ENCODE measurements at places on chromosomes 12 and 14.

DNA sequence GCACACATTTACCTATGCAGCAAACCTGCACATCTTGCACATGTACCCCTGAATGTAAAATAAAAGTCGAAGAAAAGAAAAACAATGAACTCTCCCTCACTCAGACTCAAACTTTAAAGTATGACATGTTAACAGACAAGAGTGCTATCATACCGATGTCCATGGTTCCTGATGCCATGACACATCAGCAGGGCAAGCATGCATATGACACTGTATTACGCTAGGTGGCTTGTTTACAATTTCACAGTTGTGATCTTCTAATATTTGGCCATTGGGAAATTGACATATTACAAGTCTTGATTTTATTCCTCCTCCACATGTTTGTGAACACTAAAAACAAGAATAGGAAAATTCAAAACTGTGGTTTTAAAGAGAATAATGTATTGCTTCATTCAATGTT, 126.6 kb downstream of the ADAMTS20 start:
- DNase-seq, result no peak

DNA sequence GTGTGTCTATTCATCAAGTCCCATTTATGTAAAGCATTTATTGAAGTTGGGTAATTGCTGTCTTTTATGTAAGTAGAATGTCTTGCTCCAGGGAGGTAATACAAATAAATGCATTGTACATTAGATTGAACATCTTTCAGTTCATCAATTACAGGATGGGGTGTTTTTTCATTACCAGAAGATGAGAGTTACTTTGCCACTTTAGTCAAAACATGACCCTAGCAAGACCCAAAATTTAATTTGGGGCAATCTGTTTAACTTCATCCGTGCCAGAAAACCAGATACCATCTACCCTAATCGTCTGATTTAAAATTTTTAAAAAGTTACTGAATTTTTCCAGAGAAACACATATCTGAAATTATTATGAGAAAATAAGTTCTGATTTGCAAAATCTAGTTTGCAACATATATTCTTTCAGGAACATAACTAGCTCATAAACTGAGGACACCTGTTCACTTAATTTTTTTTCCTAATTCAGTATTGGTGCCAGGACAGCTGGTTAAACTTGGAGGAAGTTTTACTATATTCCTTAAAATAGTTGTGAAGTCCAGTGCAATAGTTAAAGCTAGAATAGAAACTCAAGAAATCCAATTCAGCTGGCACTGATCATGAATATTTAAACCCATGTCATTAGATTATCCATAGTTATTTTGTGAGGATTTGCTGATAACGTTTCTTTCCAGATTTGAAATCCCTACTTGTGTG, 114.5 kb downstream of the SRGAP1 start:
- no peak for DNase-seq

- DNase-seq, result no peak
Observed at GRCh38 chr14:43359317-43359716, 1147.8 kb downstream of the FSCB start.

DNA sequence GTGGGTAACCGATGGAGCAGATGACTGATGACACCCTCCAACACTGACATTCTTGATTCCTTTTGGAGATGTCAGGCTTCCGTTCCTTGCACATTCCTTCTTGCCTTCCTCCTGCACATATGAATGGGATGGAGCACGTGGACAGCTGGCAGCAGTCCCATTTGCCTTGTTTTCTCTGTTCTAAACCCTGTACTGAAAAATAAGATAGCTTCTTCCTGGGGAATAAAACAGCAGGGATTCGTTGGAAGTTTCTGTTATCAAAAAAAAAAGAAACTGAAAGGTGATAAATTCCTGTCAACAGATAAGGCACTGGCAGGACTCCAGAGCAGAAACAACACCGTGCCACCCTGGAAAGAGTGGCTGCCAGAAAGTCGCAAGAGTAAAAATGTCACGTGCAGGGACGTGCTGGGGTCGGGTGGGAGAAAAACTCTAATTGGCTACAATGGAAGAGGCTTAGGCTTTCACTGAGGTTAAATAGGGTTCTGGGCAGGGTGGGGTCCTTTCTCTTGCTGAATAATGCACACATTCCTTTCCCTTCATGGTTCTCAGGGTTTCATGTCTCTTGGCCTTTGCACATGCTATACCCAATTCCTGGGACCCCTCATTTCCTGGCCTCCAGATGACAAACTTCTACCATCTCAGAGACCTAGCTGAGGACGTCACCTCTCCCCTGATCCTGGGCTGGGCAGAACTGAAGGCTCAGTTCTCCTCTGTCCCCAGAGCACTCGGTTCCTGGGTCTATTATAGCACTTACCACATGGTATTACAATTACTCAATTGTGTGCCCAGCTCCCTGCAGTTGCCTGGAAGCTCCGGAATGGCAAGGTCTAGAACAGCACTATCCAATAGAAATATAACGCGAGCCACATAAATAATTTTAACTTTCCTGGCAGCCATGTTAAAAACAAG, 7.0 kb upstream of the NUAK1 start:
- DNase-seq, result no peak

DNA sequence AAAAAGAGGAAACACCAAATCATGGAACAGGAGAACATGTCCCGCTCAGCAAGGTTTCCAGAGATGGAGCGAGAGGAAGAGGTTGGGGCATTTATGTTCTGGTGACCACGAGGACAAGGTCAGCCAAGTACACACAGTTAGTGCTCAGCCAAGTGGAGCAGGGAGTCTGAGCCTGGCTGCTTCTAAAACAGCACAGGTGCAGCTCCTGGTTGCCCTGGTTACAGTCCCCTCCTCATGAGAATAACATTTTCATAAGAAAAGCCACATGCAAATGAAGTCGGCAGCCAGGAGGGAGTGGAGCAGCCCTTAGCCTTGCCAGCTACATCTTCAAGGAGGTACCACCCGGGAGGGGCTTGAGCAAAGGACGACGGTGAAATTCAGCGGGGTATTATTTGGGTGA, 81.8 kb downstream of the NOS1 start:
- DNase-seq, result no peak

- no peak for DNase-seq
Observed at GRCh38 chr14:28677381-28677780, 89.2 kb upstream of the FOXG1 start.
